Activated CD8-positive, alpha-beta T cell treated with anti-CD3 and anti-CD28 coated beads for 36 hours (primary cell): ENCODE measurements at places on chromosomes 13 and 19.

GRCh38 chr19:32829345-32829896, 40.1 kb downstream of the SLC7A9 start:
- DNase-seq = no peak

- DNase-seq = no peak
Observed at GRCh38 chr13:93270769-93271742, 44.4 kb downstream of the GPC6 start.

DNA sequence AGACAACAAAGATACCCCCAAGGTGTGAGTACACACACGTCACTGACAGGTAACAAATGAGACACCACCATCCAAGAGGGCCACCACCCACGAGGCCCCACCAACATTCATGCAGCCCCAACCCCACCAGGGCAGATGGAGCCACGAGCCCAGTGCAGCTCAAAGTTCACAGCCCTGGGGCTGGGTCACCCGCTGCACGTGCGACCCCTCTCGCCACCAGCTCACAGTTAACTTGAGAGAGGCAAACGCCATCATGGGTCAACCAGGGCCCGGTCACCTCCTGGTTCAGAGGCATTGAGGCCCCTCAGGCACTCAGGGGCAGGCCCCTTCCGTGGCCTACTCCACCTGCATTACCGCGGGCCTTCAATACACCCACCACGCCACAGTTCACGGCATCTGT, 49.8 kb downstream of the EPS15L1 start:
- no peak for DNase-seq

DNA sequence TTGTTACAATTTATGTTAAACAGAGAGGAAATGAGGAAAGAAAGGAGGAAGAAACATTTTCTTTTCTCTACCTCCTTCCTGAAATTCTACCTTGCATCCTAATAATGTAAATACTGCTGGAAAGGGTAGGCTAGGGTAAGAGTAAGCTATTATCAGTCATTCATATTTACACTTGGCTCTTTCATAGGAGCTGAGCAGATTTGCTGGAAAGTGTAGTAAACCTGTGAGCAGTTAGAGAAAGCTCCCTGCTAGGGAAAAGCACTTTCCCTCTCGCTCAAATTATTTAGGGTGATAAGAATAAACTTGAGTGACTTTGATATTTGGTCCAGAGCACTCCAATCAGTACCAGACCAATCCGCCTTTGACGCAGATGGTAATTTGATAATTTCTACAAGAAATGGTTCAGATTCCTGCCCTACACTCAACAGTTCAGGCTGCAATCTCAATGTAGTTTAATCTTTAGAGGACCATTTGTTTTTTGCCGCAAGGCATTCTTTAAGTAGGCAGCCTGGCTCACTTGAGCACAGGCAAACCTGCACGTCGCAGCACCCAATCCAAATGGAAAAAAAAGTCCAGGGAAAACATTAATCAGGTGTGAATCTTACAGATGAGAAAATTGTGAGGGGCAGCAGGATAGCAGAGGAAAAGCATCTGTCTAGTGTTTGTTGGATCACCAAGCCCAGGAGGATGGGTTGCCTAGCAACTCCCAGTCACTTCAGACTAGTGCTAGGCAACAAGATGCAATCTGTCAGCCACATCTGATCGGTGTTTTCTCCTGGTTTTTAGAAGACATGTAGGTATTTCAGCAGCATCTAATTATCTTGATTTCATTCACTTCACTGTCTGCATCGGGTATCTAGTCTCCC, 68.6 kb upstream of the KL start:
- DNase-seq = no peak

- DNase-seq = no peak
Observed at GRCh38 chr19:32652894-32653598, 21.9 kb downstream of the ANKRD27 start.

DNA sequence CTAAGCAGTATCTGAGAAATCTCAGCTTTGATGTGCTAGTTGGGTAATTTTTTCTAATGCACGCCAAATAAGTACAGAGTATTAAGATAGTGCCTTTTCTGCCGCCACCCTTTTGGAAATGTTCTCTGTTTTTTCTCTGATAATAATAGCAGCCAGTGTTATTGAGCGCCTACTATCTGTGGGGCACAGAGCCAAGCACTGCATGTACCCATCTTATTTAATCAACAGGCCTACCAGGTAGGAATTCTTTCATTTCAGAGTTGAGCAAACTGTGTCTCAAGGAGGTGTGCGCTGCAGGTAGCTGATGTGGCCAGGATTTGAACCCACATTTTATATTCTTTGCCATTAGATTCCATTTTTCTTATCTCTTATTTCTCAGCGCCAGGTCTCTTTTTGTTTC, 1.4 kb downstream of the EPN1 start:
- no peak for DNase-seq
